ENCODE measurements at places on chromosomes 7 and 10.

DNA sequence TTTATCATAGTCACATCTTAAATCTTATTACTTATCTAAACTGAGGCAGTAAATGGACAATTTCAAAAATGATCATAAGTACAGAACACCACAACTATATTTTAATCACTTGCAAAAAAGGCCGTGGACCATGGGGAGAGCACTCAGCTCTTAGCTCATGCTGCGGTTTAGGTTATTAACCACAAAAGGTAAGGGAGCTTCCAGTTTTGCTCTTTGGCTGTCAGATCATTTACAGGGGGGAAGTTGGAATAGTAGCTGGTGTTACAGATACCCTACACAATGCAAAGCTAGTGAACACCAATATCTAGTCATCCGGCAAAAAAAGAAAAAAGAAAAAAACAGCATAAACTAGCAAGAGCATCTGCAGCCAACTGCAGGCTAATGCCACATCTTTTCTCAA lies 147.0 kb downstream of the BBS9 start:
- no peak for DNase-seq

DNA sequence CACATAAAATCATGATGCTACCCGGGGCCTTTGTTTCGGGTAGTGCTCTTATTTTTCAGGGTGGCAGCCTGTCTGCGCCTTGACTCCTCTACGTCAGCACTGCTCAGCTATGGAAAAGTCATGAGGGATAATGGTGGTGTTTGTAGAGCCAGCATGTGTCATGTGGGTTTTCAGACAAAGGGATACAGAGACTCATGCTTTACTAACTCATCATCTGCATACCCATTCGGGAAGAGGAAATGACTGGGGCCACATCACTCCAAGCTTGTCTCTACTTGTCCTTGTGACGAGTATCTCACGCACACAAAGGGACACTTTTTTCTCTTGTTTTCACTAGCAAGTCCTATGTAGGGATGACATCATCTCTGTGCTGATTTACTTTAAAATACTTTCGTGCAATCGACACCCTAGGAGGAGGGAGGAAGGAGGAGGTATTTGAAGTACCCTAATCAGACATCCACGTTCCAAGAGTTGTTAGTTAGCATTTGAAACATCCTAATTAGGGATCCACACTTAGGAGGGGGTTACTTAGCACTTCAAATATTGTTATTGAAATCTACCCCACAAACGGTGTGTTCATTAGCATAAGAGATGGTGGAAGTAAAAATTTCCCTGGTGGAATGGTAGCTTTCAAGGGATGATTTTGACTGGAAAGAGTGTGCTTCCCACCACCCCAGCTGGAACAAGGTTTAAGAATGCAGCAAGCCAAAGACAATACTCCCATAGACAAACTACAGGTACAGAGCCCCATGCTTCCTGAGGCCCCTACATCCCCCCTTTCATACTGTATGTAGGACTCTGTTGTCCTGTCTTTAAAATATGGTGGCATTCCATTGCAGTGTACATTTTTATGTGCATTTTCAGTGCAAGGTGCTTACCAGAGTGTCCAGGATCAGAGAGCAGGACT lies 52.0 kb downstream of the THNSL1 start:
- no peak for DNase-seq

DNA sequence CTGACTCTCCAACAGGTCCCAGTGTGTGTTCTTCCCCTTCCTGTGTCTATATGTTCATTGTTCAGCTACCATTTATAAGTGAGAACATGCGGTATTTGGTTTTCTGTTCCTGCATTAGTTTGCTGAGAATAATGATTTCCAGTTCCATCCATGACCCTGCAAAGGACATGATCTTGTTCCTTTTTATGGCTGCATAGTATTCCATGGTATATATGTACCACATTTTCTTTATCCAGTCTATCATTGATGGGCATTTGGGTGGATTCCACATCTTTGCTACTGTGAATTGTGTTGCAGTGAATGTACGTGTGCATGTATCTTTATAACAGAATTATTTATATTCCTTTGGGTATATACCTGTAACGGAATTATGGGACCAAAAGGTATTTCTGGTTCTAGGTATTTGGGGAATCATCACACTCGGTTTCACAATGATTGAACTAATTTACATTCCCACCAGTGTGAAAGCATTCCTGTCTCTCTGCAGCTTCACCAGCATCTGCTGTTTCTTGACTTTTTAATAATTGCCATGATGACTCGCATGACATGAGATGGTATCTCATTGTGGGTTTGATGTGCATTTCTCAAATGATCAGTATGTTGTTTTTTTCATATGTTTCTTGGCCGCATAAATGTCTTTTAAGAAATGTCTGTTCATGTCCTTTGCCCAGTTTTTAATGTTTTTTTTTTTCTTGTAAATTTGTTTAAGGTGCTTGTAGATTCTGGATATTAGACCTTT lies 60.2 kb downstream of the LSMEM1 start:
- no peak for DNase-seq

GRCh38 chr10:36465604-36466379 lies 659.6 kb upstream of the ANKRD30A start:
- DNase-seq: no peak

- no peak for DNase-seq
Measured at GRCh38 chr10:101295261-101295660, 58.7 kb upstream of the BTRC start.

DNA sequence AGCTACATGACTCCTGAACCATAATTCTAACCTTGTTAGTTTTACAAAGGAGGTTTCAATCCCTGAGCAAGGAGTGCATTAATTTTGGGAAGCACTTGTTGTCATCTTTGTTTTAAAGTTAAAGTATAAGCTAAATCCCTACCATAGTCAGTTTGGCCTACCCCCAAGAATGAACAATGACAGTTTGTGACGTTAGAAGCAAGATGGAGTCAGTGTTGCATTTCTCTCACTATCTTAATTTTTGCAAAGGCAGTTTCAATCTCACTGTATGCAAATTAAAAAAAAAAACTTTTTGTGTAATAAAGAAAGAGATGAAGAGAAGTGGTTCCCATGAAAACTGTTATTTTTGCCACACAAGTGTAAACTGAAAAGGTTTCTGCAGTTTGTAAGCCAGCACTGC lies 50.7 kb upstream of the PIK3AP1 start:
- no peak for DNase-seq

GRCh38 chr7:69768986-69769595 lies 170.8 kb downstream of the AUTS2 start:
- no peak for DNase-seq

GRCh38 chr10:86264481-86265231 lies 101.9 kb downstream of the GRID1 start:
- DNase-seq: no peak

- DNase-seq: no peak
Measured at GRCh38 chr7:84510505-84510904, 315.9 kb upstream of the SEMA3A start.

DNA sequence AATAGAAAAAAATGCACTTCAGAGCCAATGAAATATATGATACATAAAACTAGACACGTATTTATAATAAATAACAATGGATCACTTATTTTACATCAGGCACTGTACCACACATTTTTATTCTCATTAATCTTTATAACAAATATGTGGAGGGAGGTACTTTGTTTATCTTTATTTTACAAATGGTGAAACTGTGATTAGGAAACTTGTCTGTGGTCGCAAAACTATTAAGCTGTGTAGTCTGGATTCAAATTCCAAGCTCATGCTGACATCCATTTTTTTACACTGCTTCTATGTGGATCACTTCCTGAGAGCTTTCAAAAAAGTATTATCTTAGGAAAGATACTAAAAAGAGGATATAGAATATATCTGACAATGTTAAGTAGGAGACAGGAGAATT lies 978.6 kb downstream of the SORCS1 start:
- no peak for DNase-seq

DNA sequence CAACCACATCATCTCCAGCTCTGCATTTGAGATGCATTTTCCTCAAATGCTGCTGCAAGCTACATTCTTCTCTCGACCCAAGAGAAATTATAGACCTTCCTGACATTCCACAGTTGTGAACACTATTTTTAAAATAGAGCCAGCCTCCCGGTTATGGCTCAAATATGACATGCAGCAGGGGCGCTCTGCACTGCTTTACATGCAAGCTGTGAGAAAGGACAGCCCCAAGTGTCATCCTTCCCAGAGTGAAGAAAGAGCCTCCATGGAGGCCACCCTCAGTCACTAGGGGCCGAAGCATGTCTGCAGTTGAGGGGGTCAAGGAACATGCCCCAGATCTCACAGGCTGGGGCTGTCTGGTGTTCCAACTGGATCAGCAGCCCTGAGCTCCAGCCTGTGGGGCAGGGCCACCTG lies 63.9 kb upstream of the CHST15 start:
- no peak for DNase-seq

DNA sequence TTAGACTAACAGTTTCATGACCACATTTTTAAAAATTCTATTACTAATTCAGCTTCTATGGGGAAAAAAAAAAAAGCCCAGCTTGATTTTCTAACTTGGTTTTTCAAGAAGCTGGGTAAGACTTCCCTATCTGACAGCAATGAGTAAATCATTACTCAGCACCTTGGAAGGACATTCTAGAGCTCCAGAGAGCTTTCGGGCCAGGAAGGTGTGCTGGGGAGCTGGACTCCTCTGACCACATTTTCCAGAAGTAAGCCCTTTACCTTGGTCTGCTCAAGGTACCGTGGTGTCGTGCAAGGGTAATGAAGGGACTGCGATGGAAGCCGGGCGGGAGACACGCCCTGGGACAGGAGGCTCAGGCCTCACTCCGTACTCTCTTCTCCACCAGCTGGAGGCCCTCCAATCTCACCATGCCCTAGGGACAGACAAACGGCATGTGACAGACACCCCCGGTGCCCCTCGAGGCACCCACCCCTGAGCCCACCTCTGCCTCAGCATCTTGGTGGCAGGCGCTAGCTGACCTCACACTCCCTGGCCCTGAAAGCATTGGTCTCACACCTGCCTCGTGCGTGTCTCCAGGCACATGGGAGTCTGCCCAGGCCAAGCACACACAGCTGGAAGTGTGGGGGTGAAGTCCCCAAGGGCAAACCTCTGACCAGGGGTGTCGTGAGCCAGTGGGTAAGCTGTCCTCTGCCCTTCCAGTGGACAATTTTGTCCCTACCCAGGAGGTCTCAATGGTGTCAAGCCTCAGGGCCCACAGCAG lies 152.1 kb downstream of the OAT start:
- no peak for DNase-seq

DNA sequence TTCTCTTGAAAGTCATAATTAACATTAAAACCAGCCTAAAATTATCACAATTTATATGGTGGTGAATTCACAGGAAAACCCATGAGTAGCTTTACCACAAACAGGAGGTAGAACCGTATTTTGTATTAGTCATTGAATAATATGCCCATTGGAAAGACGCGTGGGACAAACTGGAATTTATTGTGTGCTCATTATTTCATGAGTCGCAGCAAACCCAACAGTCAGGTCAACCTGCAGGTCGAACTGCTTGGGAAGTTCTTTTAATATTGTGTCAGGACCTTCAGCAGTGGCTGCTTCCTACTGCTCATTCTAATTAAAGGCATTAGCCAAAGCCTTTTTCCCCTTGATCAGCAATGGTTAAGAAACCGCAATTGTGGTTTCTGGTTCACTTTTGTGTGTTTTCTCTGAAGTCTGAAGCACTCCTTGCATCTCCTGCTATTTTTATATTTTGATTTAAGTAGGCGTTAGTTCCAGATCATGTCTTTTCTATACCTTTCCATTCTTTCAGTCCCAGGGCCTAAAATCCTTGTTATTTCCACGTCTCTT lies 100.1 kb downstream of the RAB11FIP2 start:
- DNase-seq: no peak

- DNase-seq: no peak
Measured at GRCh38 chr10:111440501-111440900, 363.7 kb downstream of the ADRA2A start.
